ENCODE measurements at places on chromosomes 16 and 17.

GRCh38 chr17:45022655-45023339 lies 28.6 kb downstream of the DCAKD start:
- DNase-seq: no peak

DNA sequence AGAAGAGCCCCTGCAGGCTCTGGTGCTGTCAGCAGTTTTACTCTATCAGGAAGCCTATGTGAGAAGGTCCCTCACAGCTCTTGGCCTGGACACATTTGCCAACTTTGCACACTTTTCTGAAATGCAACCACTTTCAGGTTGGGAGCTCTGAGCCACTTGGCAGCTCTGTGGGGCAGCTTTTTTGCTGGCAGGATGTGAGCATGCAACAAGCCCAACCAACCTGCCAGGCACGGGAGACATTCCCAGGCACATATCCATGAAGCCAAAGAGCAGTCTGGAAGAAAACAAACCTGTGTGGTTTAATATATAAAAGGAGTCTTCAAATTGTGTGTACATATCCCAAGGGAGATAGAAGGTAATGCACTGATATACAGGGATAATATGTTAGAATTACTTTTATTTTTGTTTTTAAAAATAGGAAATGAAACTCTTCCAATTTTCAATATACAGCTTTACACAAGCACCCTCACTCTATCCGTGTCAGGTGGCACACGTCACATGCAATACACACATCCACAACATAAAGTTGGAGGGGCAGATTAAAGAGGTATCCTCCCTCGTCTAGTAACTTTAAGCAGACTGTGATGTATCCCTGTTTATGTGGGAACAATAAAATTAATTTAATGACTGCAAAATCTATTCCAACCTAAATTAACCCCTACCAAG lies 57.4 kb upstream of the COX10 start:
- DNase-seq: no peak

DNA sequence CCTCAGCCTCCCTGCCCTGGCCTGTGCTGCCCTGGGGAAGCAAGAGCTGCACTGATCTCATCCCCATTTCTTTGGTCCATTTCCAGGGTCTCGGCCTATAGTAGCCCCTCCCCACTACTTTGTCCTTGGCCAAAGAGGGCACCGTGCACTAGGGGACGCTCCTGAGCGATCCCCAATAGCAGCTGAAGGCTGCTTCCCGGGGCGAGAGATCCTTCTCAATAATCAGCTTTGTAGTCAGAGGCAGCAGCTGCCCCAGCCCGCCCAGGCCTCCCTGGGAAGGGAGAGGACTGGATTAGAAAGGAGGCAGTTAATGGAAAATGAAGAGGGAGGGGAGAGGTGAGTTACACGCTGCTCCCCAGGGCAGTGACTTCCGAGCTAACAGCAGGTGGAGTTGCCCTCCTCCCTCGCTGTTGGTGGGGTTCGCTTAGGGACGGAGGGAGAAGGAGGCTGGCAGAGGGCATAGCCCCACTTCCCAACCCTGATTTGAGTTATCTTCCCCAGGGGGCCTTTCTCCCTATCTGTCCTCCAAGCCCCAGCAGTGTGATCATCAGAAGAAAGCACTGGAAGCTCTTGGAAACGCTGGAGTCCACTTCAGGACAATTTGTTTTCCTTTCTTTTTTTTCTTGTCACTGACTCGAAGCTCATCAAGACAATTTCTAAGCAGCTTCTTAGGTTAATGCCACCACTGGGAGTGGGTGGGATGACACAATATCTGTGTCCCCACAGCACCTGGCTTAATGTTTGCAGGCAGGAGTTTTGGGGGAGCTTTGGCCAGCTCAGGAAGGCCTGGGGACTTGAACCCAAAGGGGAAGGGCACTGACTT lies 2.6 kb downstream of the MXRA7 start:
- DNase-seq: no peak

DNA sequence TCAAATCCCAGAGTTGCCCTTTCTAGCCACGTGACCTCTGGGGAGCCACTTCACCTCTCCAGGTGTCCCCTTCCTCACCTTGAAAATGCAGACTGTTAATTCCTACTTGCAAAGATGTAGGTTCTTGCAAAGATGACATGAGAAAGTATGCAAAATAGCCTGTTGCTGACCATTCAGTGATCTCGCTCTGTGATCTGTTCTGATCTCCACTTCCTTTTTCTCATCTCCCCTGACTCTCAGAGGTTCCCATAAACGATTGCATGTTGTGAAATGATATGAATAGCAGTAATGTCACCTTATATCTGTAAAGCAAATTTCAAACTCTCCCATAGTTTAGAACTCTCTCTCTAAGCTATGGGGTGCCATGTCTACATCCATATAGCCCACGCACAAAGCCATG lies 182.3 kb downstream of the TMEM132E start:
- no peak for DNase-seq

DNA sequence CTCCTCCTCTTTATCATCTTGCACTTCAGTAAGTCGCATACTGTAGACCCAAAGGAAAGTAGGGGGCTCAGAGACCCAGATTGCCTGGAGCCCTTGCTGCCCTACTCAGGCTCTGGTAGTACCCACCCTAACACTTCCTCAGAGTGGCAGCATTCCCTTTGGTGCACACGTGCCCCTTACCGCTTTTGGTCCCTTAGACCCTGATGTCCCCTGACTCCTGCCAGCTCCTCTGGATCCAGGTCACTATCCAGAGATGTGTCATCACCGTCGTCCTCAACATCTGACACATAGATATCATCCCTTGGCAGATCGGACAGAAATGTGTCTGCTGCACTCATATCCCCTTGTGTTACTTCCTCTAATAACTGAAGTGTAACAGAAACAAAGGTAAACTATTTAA lies 5.4 kb upstream of the PSMC5 start:
- no peak for DNase-seq

GRCh38 chr16:72372087-72373045 lies 200.4 kb upstream of the PMFBP1 start:
- no peak for DNase-seq

GRCh38 chr16:57472665-57473060 lies 10.2 kb downstream of the POLR2C start:
- no peak for DNase-seq

- DNase-seq: no peak
Measured at GRCh38 chr17:72416054-72416675, 295.3 kb downstream of the SOX9 start.

GRCh38 chr16:27152121-27152520 lies 51.2 kb upstream of the KDM8 start:
- DNase-seq: no peak

DNA sequence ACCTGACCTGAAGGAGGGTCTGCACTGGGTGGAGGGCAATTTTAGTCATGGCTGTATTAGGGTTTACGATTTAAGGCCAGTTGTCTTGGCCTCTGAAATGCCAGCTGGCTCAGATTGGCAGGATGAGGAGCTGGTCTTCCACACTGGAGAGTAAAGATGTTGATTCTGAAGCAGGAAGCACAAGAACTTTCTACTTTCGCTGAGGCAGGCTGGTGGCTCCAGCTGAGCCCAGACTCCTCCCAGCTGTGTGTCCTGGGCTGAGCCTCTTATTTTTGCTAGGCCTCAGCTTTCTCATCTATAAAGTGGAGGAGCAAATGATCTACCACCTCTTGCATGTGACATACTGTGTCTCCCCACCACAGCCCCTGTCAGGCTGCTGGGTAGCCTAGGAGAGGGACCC lies 74.4 kb downstream of the MRM1 start:
- no peak for DNase-seq

GRCh38 chr17:27269201-27269600 lies 24.7 kb upstream of the WSB1 start:
- no peak for DNase-seq
